Hepatic stellate cell (primary cell): ENCODE measurements at places on chromosomes 4 and X.

DNA sequence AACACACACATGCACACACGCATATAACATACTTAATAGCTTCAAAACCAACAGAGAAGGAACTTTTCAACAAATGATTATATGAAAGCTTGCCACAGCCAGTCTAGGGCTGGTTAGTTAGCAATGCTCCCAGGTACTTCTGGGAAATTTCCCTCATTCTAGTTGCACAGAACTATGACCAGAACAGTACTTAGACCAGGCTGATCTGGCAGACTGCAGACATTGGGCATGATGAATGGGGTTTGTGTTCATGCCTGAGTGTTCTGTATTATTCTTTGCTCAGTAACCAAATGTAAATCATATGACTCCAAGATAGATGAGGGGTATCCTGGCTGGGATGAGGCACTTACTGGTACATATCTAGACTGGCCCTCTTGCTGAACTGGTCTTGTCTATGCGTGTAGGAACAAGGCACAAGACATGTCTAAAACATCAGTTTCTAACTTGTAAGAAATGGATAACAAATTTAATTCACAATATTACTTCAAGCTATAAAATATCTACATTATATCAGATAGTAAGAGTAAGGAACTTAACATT, 50.3 kb upstream of the GEMIN8 start:
- DNase-seq, result no peak

- DNase-seq, result no peak
These were observed 116.6 kb downstream of the SH3RF1 start for GRCh38 chr4:169154121-169154520.

DNA sequence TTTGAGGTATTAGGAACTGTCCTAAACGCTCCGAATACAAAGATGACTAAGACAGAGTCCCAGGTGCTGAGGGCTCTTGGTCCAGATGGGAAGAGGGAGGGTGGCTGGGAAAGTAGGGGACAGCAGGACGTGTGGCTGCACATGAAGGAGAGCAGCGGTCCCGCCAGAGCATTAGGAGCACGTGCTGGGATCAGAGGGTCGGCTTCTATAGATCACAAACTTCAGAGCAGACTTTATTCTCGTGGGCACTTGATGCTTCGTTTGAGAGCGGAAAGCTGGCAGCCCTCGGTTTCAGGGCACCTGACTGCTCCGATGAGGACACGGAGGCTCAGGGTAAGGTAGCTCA, 26.1 kb downstream of the ZBTB49 start:
- no peak for DNase-seq

- no peak for DNase-seq
These were observed 18.2 kb upstream of the CTBP1 start for GRCh38 chr4:1266881-1267763.

GRCh38 chr4:78939667-78940008, 400 bp upstream of the PAQR3 start:
- DNase-seq, result no peak

- DNase-seq, result no peak
These were observed 11.6 kb upstream of the CTBP1 start for GRCh38 chr4:1260418-1261106.

- DNase-seq, result no peak
These were observed 514.3 kb downstream of the GBA3 start for GRCh38 chr4:23207059-23207458.

GRCh38 chr4:11919316-11919715, 490.6 kb upstream of the HS3ST1 start:
- no peak for DNase-seq

DNA sequence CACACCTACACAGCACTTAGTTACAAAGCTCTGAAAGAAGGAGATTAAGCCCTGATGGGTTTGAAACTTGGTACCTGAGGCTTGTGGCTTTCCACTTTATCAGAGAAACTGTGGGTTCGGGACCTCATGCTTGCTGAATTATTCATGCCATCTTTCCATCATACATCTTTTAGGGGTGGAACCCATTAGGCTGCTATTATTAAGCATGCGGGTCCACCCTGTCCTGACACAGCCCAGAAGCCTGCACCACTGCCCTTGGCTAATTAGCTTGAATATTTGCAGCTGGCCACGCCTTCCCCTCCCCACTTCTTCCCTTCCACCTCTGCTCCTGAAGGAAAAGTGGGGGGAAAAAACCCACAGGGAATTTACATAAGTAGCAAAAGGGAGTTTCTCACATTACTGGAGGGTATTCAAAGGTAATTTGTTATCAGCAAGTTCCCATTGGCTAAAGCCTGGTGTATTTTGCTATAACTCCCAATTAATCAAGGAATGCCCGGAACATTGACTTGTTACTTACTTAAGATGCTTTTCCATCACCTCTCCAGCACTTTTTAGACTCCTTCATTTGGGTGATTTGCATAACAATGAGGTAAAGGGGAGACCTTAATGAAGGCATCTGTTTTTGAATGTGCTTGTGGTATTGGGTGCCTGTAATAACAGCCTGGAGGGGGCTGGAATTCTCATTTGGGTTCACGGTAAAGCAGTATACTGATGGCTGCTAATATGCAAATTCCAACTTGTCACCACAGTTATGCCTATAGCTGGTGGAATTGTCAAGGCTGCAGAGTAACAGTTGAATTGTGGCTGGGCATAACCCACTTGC, 231.7 kb upstream of the GATB start:
- DNase-seq, result no peak

DNA sequence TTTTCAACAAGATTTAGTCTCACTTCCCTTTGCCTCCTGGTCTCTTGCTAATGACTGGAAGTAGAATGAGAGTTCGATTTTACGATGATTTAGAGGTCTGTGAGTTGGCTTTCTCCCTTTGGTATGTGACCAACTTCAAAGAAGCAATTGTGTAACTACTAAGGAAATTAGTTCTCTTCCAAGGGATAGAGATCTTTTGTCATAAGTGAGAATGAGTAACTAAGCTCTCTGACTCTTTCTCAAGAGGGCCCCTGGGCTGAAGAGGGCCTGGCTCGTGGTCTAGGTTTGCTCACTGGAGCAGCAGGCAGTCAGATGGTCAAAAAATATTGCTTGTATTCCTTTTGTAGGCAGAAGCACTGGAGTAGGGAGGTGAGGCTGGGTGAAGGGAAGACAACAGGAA, 176.3 kb downstream of the ENOX2 start:
- no peak for DNase-seq
